ENCODE measurements at places on chromosomes 1 and 21.

DNA sequence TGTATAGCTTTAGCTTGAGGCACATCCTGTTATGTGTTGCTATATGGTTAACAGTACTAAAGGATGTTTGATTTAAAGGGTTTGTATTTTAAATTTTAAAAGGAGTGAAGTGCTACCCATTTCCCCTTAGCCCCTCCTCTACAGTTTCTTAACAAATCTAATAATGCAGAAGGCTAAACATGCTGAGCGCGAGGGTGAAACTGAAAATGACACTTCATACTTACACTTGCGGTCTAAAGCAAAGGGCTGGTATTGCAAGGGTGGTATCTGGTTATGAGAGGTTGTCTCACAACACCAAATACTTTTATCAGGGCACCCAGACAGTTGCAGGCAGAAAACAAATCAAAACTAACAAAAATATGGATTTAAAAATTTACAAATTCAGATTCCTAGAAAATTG lies 172.3 kb downstream of the SIPA1L2 start:
- DNase-seq: no peak

DNA sequence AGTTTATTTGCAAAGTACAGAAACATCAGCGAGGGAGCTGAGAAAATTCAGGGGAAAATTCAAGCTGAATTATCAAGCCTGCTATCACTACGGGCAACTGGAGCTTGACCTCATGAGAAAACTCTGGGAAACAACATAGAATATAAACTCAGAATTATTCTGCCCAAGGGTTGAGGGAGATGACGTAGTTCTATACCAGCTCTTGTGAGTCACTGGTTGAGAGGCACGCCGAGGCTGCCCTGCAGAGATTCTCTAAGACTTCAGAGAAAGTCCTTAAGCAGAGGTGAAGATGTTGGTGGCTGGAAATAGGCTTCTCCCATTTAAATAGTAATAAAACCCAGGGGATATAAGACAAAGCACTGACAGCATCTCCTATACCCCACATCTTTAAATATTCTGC lies 12.3 kb downstream of the SYDE2 start:
- DNase-seq: no peak

DNA sequence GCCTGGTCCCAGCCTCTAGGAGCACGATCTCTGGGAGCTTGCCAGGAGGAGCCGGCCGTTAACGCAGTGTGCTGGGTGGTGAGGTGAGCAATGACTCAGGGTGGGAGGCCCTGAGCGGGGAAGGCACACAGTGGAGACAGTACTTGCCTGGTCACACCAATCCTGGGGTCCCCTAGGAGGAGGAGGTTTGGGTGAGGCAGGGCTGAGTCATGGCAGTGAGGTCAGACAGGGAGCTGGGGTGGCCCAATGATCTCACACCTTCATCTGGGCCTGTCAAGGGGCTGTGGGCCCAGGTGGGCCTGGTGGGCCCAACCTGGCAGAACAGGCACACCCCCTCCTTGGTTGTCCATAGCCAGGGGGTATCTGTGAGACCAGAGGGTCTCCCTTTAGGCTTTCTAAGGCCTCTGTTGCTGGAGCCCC lies 8.6 kb upstream of the EDN2 start:
- no peak for DNase-seq

DNA sequence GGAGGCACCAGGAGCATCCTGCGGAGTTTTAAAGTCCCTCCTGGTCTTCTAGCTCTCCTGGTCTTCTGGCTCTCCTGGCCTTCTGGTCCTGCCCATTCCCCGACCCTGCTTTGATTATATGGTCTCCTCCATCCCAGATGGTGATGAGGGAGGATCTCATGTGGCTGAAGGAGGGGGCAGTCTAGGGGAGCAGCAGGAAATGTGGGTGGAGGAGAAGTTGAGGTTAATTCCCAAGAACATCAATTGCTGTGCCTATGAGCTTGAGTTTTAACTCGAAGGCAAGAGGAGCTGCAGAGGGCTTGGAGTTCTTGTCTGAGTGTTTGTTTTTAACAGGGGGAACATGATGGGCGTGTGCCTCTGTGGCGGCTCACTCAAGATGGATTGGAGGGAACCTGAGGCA lies 408.8 kb downstream of the MATN1 start:
- no peak for DNase-seq

DNA sequence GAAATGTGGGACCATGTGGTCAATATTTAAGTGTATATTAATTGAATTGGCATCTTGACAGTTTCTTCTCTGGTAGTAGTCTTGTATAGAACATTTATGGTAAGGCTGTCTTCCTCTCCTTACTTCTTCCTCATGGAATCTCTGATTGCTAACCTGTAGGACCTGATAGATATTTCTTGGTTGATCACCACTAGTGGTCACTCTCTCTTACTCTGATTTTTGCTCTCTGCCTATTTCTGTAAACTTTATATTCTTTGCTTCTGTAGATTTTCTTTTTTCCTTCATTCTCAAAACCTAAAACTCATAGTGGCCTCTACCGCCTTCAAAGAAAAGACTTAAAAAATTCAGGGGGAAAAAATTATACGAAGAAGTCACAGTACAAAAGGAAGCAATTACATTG lies 21.2 kb downstream of the MAST2 start:
- no peak for DNase-seq
